ENCODE measurements at places on chromosomes 5 and 9. TPM values are rescaled to one million over a fixed set of nuclear protein-coding genes. Genes with fewer than 3 reads are reported as not detected.

Gene CRB2
- 0.05 TPM for total RNA-seq

Gene LECT2
- total RNA-seq: not detected

Gene UNC13B
- total RNA-seq: 20.8 TPM

Gene PDE6A
- 0.13 TPM for total RNA-seq

Gene CFAP90
- not detected for total RNA-seq

Gene CDKN2B
- 1.1 TPM for total RNA-seq

Gene ENG
- 144 TPM for total RNA-seq

Gene ACSL6
- total RNA-seq: 2.1 TPM

Gene NAIP
- total RNA-seq: 4.5 TPM

Gene SNX18
- total RNA-seq: 22.1 TPM

Gene TRIM36
- total RNA-seq: 1.1 TPM

Gene SPAG8
- total RNA-seq: 3.2 TPM

Gene FRMPD1
- 1.3 TPM for total RNA-seq

Gene IRX2
- total RNA-seq: 0.90 TPM

Gene PCDHB2
- 2.3 TPM for total RNA-seq

Gene PTGES
- total RNA-seq: 3.0 TPM

Gene WDR38
- not detected for total RNA-seq

Gene ARL14EPL
- not detected for total RNA-seq

Gene LOX
- 2.2 TPM for total RNA-seq

Gene PRELID2
- total RNA-seq: 10.9 TPM

Gene CDH9
- not detected for total RNA-seq

Gene RANBP3L
- total RNA-seq: 0.25 TPM

Gene ANKRD18B
- total RNA-seq: not detected

Gene CCDC192
- not detected for total RNA-seq

Gene FOXI1
- not detected for total RNA-seq

Gene DMRT2
- not detected for total RNA-seq

Gene SPATA31D4
- total RNA-seq: not detected

Gene TMEM252
- not detected for total RNA-seq

Gene SLC6A18
- total RNA-seq: not detected

Gene CNTFR
- 7.1 TPM for total RNA-seq

Gene PRKACG
- not detected for total RNA-seq

Gene SPATA31A3
- not detected for total RNA-seq

Gene CTXN3
- not detected for total RNA-seq

Gene NMUR2
- not detected for total RNA-seq

Gene DOCK8
- total RNA-seq: 2.4 TPM

Gene CRHBP
- total RNA-seq: 2.8 TPM

Gene PCDHA4
- 0.19 TPM for total RNA-seq

Gene INSL4
- total RNA-seq: not detected

Gene TAS2R1
- total RNA-seq: not detected

Gene SH3TC2
- 2.5 TPM for total RNA-seq

Gene SEMA4D
- total RNA-seq: 18.3 TPM

Gene PDGFRB
- total RNA-seq: 45.6 TPM

Gene IFNA2
- total RNA-seq: not detected

Gene ENTPD8
- total RNA-seq: not detected

Gene SCGB3A2
- total RNA-seq: not detected

Gene PCDHGA8
- total RNA-seq: 7.9 TPM

Gene SLCO6A1
- total RNA-seq: not detected

Gene RGS7BP
- total RNA-seq: 2.1 TPM

Gene STPG3
- not detected for total RNA-seq

Gene POU4F3
- total RNA-seq: not detected

Gene SLC6A7
- not detected for total RNA-seq

Gene CCDC127
- total RNA-seq: 6.3 TPM

Gene RIMOC1
- 12.3 TPM for total RNA-seq

Gene LCP2
- 73.7 TPM for total RNA-seq

Gene PRSS3
- not detected for total RNA-seq

Gene ANGPTL2
- total RNA-seq: 47.4 TPM

Gene HSD17B4
- total RNA-seq: 215 TPM

Gene CDC25C
- not detected for total RNA-seq
